Activated CD4-positive, alpha-beta T cell treated with anti-CD3 and anti-CD28 coated beads, Interleukin-2, amount 50 U/mL, for 48 hours (primary cell): ENCODE measurements at places on chromosomes 2 and 18.
A peak's percentile ranks its signal among the peaks of the same experiment; 100 is the strongest.

DNA sequence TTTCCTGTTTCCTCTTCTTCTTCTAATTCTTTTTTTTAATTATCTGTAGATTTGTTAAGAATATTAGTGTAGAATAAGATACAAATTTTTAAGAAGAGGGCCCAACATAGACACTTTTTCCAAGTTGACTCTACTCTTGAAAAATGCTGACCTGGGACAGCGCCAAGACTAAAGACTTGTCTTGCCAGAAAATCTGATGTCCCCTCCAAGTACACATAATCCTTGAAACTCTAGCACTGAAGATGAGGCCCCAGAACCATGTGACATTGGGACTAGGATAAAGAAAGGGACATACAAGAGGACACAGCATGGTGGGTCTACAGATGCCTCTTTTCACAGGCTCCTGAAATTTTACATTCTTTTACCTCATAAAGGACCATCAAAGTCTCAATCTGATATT is 271.6 kb upstream of the SESTD1 start:
- DNase-seq: no peak

DNA sequence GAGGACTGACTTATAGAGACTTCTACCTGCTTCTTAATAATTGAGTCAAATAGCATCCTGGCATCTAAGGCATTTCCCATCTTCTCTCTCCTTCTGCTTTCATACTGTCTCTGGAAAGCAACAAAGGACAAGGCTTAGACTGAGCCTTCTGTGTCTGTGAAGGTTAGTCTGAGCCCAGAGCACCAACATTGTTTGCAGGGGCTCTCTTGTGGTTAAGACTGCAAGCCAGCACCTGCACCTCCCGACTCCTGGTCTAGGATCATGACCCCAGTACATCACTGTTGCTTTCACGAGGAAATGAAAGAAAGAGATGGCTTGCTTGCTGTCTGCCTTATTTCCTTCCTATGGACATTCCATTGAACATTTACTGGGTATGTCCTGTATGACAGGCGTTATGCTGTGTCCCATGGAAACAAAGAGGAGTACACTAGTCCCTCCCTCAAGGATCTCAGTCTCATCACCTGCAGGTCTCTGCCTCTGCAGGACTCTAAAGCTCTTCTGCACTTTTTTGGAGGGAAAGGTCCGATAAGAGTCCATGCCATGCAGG is 315.8 kb upstream of the EPAS1 start:
- no peak for DNase-seq

GRCh38 chr2:226673314-226673723 is 126.3 kb downstream of the IRS1 start:
- peak; percentile 2 for DNase-seq

DNA sequence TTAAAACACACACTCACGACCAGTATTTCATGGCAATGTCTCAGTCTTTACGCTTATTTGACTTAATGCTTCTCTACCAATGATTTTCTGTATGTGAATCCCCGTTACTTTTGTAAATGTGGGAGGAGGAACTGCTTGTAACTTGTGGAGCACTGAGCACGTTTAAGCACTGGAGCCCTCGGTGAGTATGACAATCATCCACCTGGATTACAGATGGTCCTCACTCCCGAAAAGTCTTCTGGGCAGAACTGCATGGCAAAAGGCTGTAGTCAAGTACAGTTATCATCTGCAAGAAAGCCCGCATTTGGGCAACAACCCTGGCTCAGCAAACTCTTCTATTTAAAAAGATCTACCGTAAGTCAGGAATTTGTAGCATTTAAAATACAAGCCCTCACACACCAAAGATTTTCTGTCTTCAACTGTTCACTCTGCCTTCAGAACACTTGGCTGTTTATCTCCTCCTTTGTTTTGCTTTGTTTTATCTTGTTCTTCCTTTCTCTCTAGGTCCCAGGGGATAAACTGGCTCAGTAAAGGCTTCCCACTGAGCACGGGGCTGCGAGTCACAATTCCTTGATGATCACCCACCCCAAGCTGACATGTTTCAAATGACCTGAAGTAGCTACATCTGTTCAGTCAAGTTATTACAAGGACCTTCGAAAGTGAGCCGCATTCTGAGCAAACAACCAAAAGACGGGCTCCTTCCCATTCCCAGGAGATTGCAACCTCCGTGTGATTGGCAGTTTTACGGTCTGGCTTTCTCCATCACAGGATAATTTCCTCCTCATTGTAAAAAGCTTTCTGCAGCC is 102.2 kb downstream of the DLGAP1 start:
- no peak for DNase-seq

DNA sequence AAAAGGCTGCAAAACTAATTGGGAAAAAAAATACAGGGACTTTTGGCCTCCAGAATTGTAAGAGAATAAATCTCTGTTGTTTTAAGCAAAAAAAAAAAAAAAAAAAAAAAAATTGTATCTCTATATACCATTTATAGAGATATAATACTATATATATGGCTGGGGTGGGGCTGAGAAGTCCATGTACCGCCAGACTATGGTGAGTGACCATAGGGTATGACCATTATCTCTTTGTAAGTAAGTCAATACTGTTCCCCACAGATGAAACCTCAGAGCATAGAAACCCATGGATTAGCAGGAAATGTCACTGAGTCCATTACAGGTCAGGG is 117.1 kb upstream of the MCFD2 start:
- DNase-seq: no peak

- no peak for DNase-seq
These were observed 15.6 kb downstream of the IL18RAP start for GRCh38 chr2:102438578-102438977.

DNA sequence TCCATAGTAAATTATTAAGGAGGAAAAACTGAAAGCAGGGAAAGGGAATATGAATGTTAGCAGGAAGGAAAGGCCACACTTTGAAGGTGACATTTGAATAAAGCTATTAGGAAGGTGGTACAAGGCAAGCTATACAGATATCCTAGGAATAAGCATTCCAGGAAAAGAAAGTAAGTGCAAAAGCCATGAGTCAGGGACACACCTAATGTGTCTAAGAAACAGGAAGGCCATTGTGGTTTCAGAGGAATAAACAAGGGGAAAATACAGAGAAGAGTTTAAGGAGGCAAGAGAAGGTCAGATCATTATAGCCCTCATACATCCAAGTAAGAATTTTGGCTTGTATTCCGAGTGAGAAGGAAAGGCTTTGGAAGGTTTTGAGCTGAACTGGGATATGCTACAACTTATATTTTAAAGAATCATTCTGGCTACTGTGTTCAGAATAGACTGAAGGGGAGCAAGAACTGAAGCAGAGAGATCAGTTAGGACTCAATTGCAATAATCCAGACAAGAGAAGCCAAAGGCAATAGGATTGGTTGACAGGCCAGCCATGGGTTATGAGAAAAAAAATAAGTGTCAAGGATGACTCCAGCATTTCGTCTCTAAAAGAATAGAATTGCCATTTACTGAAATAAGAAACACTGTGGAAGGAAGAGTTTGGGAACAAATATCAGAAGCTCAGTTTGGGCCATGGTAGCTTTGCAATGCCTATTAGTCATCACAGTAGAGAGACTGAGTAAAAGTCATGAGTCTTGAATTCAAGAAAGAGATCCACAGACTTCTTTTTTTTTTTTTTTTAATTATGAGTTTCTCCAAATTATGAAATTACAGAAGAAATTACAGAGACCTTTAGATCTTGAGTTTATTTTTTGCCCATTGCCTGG is 11.3 kb downstream of the RAD51AP2 start:
- no peak for DNase-seq

GRCh38 chr2:210901326-210901725 is 344.9 kb downstream of the CPS1 start:
- no peak for DNase-seq

DNA sequence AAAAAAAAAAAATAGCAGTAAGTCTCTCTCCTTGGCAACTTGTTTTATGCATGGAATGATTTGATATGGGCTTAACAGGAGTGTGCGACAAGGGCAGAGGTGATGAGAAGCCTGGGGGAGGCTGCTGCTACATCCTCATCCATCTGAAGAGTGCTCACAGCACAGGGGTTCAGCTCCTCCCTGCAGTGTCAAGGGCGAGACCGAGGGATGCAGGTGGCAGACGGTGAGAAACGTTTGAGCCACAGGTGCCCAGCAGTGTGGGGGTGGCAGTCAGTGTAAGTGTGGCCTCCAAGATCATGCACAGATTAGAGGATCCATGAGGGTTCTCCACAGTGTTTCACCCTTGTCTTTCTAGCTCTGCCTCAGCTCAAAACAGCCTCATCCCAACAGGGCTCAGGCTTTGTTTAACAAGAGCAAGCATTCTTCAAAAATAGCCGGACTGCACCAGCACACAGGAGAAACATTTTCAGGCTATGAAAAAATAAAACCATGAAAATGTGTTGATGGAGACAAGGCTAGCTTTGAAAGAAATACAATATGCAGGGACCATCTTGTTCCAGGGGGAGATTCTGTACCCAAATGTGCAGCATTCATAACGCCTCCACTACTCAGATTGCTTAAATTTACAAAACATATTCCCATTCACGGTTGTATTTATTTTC is 324.5 kb upstream of the MYT1L start:
- no peak for DNase-seq

GRCh38 chr2:74178211-74179062 is at the start of gene MOB1A:
TSS of gene MOB1A (minus strand) at chr2:74178879. CDS start at chr2:74178674, 205 bp downstream.
- DNase-seq: peak; percentile 99

GRCh38 chr18:21115519-21116411 is 4.2 kb upstream of the ROCK1 start:
- no peak for DNase-seq

- DNase-seq: peak; percentile 14
These were observed 91.8 kb downstream of the TGIF1 start for GRCh38 chr18:3541549-3542386.

DNA sequence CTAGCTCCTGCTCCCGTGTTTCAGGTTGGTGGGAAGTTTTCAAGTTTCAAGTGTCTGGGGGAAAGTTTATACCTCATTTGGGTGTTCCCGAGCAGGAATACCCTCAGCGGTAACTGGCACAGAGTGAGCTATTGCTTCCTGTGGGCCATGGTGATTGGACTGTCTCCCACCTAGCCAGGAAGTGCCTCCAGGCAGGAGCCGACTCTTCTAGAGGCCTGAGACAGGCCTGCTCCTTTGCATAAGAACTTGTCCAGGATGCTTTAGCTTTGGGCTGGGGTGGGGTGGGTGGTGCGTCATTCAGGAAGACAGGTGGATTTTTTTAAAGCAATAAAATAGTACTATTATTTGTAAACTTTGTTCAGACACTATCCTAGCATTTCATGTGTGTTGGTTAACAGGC is 23.5 kb upstream of the DNMT3A start:
- no peak for DNase-seq

DNA sequence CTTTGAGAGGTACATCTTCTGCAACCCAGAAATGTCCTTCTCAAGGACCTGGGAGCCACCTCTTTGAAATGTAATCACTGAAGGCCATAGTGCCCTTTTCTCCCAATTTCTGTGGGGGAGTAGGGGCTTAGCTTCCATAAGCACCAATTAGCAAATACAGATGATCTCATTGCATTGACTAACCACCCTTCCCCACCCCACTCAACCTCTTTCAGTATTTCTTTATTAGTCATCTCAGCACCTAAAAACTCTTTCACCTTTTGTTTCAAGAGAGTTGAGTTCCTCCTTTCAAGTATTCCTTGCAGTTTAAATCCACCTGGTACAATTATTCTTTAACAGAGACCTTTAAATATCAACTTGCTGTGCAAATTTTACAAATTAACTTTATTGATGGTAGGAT is 1011.8 kb upstream of the CDH2 start:
- no peak for DNase-seq

- no peak for DNase-seq
These were observed 42.9 kb downstream of the MMADHC start for GRCh38 chr2:149544692-149545091.

DNA sequence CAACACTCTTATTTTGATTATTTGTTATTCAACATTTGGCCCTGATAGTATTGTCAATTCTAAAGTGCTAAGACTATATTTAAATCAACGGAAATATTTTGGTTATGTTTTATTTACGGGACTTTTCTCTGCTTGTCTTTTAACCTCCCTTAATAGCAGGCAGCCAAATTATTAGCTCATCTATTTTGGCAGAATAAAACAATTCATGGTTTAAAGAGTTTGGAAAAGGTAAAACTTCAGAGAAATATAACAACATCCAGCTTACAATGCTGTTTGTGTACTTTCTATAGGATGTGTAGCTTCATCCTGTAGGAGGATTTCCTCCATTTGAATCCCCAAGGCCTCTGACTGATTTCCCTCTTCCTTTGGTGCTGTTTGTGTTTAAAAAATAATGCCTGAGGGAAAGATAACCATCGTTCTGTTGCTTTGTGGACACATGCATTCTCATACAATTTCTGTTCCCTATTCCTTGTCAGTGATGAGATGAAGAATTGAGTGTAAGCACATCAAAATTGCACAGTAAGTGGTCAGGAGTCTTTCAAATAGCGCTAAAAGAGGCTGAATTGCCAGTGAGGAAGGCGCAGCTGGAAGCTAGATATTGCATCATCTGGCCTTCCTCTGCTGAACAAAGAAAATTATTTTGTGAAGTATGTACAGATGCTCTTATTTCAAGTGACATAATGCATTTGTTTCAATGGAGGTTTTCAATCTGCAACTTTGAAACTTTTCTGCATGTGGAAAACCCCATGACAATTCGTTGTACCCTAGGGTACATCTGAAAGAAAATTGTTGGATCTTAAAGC is 80.3 kb downstream of the CD28 start:
- no peak for DNase-seq

- no peak for DNase-seq
These were observed 85.9 kb downstream of the MAP3K20 start for GRCh38 chr2:173161507-173161906.

GRCh38 chr18:55875371-55875901 is 287.4 kb upstream of the TCF4 start:
- DNase-seq: no peak

DNA sequence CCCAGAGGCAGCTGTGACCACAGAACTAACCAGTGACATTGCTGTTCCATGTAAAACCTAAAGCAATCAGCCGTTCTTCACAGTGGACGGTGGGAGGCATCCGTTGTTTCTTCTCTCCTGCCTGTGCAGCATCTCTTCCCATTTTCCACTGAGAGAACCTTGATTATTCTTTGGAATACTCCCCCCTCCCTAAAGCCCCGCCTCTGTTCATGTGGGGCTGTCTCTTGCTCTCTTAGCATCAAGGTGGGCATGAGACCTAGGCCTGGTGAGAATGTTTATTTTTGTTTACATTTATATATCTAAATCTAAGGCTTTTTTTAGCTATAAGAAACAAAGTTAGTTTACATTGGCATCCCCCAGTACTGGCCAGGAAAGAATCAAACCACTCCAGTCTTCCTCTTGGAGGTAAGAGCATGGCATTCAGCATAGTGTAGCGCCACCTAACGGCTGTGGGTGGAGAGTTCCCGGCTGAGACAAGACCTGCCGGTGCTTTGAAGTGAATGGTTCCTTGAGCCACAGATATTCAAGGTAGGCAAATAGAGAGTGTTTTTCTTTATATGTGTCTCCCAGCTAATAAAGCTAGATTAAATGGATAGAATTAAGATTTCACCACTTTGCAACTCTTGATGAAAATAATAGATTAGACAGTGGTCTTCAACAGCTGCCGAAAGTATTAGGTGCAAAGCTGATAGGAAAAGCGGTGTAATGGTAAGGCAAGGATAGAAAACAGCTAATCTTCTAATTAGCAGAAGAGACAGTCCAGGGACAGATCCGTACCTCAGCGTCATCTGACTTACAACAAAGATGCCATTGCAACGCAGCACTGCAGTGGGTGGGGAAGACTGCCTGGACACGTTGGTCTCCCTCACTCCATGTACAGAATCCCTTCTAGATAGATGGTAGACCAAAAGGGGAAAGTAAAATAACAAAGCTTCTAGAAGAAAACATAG is 219.6 kb upstream of the RAB12 start:
- peak; percentile 53 for DNase-seq
